ENCODE measurements at places on chromosomes 7 and 10. TPM values are rescaled to one million over a fixed set of nuclear protein-coding genes. Genes with fewer than 3 reads are reported as not detected.

SEMA3C gene
- not detected for total RNA-seq

TLX1 gene
- total RNA-seq, result not detected

NOM1 gene
- total RNA-seq, result 29.2 TPM

DPYSL4 gene
- 2.8 TPM for total RNA-seq

ARL4A gene
- total RNA-seq, result 7.9 TPM

FRMPD2 gene
- 0.36 TPM for total RNA-seq

CTAGE15 gene
- 2.1 TPM for total RNA-seq

MTPN gene
- total RNA-seq, result 125 TPM

SEMA4G gene
- total RNA-seq, result 0.39 TPM

UNC5B gene
- total RNA-seq, result not detected

HECW1 gene
- total RNA-seq, result not detected

SLC26A4 gene
- total RNA-seq, result 2.5 TPM

OGDH gene
- total RNA-seq, result 106 TPM

HACD1 gene
- 2.0 TPM for total RNA-seq

PDK4 gene
- total RNA-seq, result not detected

GIMAP2 gene
- total RNA-seq, result 56.5 TPM

All from activated naive CD4-positive, alpha-beta T cell treated with anti-CD3 and anti-CD28 coated beads, Interleukin-2, amount 50 U/mL, for 72 hours (primary cell).